ENCODE measurements at places on chromosomes 5 and 9. TPM values are rescaled to one million over a fixed set of nuclear protein-coding genes. Genes with fewer than 3 reads are reported as not detected.

Gene FAM163B
- not detected for total RNA-seq

Gene SAPCD2
- 31.6 TPM for total RNA-seq

Gene PAM
- 95.4 TPM for total RNA-seq

Gene ABCA1
- total RNA-seq: 5.3 TPM

Gene CDKN2B-AS1
- total RNA-seq: 0.56 TPM

Gene PLEKHG4B
- total RNA-seq: under 0.01 TPM

Gene ZNF883
- 5.9 TPM for total RNA-seq

Gene SLC36A2
- not detected for total RNA-seq

Gene HAPLN1
- not detected for total RNA-seq

Gene SLC34A3
- 0.14 TPM for total RNA-seq

Gene ANKDD1B
- total RNA-seq: not detected

Gene PTGS1
- total RNA-seq: 4.2 TPM

Gene OBP2B
- total RNA-seq: not detected

Gene PCDHGA4
- 0.23 TPM for total RNA-seq

Gene KIAA1958
- 0.84 TPM for total RNA-seq

Gene MYOT
- total RNA-seq: not detected

Gene DMRT3
- total RNA-seq: not detected

Gene SOHLH1
- total RNA-seq: not detected

Gene MSMP
- total RNA-seq: not detected

Gene ST8SIA4
- total RNA-seq: 0.05 TPM

Gene GPR151
- total RNA-seq: not detected

Gene PPP2CA
- total RNA-seq: 235 TPM

Gene PCA3
- total RNA-seq: not detected

Gene PCDHB2
- not detected for total RNA-seq

Gene IL5
- total RNA-seq: not detected

Gene SLC12A7
- 12.7 TPM for total RNA-seq

Gene ACTL7A
- not detected for total RNA-seq

Gene MOB3B
- 6.0 TPM for total RNA-seq

Gene CPEB4
- 16.2 TPM for total RNA-seq

Gene SH3RF2
- total RNA-seq: 19.2 TPM

Gene CER1
- not detected for total RNA-seq

Gene TMEM252
- not detected for total RNA-seq

Gene RASA1
- 29.4 TPM for total RNA-seq

Gene NME5
- total RNA-seq: 1.2 TPM

Data from airway epithelial cell (primary cell).